Urinary bladder (tissue), 4 donors: ENCODE measurements at places on chromosomes 1 and 21.

DNA sequence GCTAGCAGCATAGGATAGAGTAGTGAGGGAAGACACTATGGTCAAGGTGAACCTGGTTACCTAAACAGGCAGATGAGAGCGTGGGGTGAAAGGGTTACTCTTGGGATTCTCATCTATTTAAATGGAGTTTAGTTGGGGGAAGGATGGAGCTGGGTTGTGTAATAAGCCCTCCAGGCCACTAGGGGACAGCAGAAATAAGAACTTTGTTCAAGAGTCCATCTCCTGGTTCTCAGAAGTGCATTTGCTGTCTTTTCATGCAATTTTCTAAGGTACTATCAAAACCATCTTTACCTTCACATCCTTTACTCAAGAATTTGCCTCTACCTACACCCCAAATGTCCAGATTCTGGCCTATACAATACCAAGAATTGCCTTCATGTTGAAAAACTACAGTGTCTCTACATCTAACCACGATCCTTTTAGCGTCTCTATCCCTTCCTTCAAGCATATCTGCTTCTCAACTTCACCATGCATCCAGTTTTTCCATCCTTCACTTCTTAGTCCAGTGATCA, 28.0 kb downstream of the SLAMF1 start:
- no peak for DNase-seq

DNA sequence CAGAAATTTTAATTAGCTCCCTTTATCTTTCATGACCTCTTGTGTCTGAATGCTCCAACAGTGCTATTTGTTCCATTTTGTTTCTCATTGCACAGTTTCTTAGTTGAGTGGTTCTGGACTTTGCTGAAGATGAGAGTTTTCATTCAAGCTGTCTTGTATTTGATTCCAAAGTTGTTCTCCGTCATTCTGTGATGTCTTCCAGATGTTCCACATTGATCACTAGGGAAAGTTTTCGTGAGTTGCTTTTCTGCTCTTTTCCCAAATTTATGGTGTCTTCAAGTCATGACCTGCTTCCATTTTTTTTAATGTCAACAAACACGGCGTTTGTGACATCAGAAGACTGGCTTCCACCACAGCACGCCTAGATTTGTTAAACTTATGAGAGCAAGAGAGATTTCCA, 575.5 kb downstream of the MRPL39 start:
- no peak for DNase-seq

GRCh38 chr1:201649761-201650622, 111.1 kb downstream of the NAV1 start:
- DNase-seq = peak; percentile 83

GRCh38 chr21:45347048-45347711, 57.8 kb upstream of the COL18A1 start:
- DNase-seq = no peak

DNA sequence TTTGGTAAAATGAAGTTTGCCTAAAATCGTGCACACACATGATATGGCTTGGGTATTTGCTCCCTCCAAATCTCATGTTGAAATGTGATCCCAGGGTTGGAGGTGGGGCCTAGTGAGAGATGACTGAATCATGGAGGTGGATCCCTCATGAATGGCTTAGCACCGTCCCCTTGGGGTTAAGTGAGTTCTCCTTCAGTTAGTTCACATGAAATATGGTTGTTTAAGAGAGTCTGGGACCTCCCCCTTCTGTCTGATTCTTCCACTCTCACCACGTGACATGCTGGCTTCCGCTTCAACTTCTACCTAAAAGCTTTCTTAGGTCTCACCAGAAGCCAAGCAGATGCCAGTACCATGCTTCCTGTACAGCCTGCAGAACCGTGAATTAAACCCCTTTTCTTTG, 58.4 kb downstream of the SIPA1L2 start:
- DNase-seq = no peak

DNA sequence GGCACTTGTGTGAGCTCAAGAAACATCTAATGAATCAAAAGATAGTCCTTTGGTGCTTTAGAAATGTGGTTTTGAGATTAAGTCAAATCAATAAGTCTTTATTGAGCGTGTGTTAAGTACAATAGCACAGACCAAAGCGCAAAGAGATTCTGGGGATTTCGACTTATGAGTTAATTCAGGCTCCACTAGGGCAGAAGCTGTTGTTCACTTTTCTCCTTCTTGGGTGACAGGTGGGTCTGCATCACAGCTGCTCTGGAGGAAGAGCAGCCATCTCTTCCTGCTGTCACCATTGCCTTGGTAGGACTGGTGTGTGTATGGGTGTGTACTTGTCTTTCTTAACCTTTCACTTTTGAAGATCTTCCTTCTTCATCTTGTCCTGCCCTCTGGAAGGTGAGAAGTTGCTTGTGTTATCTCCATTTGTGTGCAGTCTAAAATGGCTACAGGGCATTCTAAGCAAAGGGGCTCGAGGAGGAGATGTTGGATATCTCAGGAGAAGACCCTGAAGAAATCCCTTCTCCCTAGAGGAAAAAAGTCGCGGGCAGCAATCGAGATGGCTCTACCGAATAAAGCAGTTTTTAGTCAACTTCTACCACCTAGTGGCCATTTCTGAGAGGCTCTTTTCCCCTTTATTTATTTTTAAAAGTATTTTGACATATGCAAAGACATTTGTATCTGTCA, 22.9 kb upstream of the DISC1 start:
- DNase-seq = no peak
